ENCODE measurements at places on chromosomes 16 and 17. TPM values are rescaled to one million over a fixed set of nuclear protein-coding genes. Genes with fewer than 3 reads are reported as not detected.

GRCh38 chr17:34024386-34024785 is 230.7 kb upstream of the CCL2 start:
- no peak overlapping the region for H3K27ac ChIP-seq
- H3K27me3 ChIP-seq: no peaks in the 10 kb centered on the region
- no peak overlapping the region for H3K4me3 ChIP-seq
- H3K36me3 ChIP-seq: no peaks in the 10 kb centered on the region
- DNase-seq: no peak

DNA sequence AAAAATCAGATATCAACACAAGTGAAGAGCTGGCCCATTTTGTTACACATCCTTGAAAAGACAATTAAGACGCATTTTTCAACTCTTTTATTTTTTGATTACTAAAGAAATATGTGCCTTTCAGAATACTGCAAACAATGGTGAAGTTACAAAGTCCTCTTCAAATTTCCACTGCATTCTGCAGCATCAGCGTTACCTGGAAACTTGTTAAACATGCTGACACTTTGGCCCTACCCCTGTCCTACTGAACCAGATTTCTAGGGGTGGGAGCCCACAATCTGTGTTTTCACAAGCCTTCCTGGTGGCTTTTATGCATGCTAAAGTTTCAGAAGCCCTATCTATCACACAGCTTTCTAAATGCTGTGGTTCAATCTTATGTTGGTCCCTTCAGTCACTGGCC is 4.5 kb upstream of the CCL14 start:
- H3K36me3 ChIP-seq: no peaks in the 10 kb centered on the region
- no peak overlapping the region for H3K27ac ChIP-seq
- DNase-seq: no peak

GRCh38 chr17:72916991-72917390 is 175.5 kb downstream of the SLC39A11 start:
- no peaks in the 10 kb centered on the region for H3K4me1 ChIP-seq
- no peak overlapping the region for H3K4me3 ChIP-seq
- H3K27ac ChIP-seq: no peak overlapping the region
- no peak for DNase-seq

- no peaks in the 10 kb centered on the region for H3K27me3 ChIP-seq
- no peak overlapping the region for H3K27ac ChIP-seq
- H3K4me3 ChIP-seq: no peak overlapping the region
- H3K36me3 ChIP-seq: no peaks in the 10 kb centered on the region
- no peaks in the 10 kb centered on the region for H3K4me1 ChIP-seq
- DNase-seq: no peak
These were observed 165.7 kb downstream of the IRF8 start for GRCh38 chr16:86064431-86065250.

The MFSD6L gene
- not detected for polyA plus RNA-seq

The HIC1 gene
- polyA plus RNA-seq: 0.39 TPM

GRCh38 chr16:2180461-2180860 is 15.9 kb downstream of the CASKIN1 start:
- no peaks in the 10 kb centered on the region for H3K4me1 ChIP-seq
- no peaks in the 10 kb centered on the region for H3K36me3 ChIP-seq
- H3K4me3 ChIP-seq: no peak overlapping the region
- H3K27me3 ChIP-seq: no peaks in the 10 kb centered on the region
- DNase-seq: no peak

DNA sequence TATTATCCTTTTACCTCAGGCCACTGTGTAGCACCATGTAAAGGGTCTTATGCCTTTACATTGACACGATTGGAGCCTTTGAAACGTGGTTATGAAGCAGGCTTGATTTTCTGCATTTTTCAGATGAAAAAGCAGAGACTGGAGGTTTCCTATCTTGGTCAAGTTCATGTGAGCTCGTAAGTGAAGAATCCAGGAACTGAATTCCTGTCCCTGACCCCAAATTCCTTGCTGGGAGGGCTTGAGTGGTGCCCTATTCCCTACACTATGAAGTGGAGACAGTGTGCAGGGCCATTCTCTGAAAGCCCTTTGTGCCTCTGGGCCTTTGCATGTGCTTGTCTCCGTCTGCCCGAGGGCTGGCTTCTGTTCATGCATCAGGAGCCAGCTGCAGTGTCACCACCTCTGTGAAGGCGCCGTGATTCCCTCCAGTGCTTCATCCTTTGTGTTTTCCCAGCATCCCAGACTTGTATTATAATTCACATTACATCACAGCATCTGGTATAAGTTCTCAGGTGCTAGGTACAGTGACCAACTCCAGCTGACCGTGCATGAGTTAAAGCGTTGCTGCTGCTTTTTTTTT is 181.1 kb downstream of the SNX29 start:
- H3K4me3 ChIP-seq: no peak overlapping the region
- H3K27me3 ChIP-seq: no peaks in the 10 kb centered on the region
- H3K27ac ChIP-seq: no peak overlapping the region

DNA sequence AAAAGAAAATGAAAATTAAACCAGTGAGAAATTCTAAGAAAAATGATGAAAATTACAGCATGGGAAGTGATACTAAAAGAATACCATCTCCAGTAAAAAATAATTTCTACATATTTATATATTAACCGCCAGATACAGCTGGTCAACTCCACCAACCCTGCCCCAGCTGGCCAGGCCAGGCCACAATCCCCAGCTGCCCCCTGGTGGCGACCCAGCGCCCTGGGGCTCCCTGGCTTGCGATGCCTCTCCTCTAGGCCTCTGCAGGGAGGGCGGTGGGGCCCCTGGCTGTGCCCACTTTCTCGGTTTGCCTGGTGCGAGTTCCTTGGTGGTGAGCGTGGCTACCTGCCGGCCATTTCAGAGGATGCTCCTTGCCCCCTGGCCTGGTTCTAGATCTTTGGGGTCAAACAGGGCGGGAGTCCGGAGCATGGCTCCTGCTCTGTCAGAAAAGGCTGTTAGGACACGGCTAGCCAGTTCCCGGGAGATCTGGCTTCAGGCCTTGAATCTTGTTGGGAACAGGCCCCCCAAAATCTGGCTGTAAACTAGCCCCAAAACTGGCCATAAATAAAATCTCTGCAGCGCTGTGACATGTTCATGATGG is 14.5 kb downstream of the GLIS2 start:
- H3K27me3 ChIP-seq: no peaks in the 10 kb centered on the region
- DNase-seq: peak; percentile 59
- H3K27ac ChIP-seq: no peak overlapping the region

DNA sequence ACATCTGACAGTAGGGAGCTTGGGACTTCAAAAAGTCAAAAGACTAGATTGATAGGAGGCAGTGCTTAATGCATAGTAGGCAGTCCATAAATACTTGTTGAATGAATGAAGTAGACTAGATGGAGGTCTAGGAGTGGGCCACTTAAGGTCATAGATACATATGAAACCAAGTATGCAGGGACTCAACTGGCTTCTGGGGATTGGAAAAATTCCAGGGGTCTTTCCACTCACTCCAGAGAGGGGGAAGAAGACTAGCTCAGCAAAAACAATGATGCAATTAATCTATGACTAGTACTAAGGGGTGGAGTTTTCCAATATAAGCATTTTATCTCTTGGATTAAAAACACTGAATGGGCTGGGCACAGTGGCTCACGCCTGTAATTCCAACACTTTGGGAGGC is 298.3 kb upstream of the XYLT1 start:
- H3K27me3 ChIP-seq: no peaks in the 10 kb centered on the region
- H3K4me3 ChIP-seq: no peak overlapping the region
- DNase-seq: no peak
- no peak overlapping the region for H3K27ac ChIP-seq
- H3K36me3 ChIP-seq: no peaks in the 10 kb centered on the region
- no peaks in the 10 kb centered on the region for H3K4me1 ChIP-seq

- H3K36me3 ChIP-seq: no peaks in the 10 kb centered on the region
- H3K27me3 ChIP-seq: no peaks in the 10 kb centered on the region
- H3K4me3 ChIP-seq: no peak overlapping the region
- no peak overlapping the region for H3K27ac ChIP-seq
- peaks cover 43% of the 10 kb centered on the region for H3K4me1 ChIP-seq
These were observed 264.3 kb downstream of the CPPED1 start for GRCh38 chr16:12539185-12539929.

DNA sequence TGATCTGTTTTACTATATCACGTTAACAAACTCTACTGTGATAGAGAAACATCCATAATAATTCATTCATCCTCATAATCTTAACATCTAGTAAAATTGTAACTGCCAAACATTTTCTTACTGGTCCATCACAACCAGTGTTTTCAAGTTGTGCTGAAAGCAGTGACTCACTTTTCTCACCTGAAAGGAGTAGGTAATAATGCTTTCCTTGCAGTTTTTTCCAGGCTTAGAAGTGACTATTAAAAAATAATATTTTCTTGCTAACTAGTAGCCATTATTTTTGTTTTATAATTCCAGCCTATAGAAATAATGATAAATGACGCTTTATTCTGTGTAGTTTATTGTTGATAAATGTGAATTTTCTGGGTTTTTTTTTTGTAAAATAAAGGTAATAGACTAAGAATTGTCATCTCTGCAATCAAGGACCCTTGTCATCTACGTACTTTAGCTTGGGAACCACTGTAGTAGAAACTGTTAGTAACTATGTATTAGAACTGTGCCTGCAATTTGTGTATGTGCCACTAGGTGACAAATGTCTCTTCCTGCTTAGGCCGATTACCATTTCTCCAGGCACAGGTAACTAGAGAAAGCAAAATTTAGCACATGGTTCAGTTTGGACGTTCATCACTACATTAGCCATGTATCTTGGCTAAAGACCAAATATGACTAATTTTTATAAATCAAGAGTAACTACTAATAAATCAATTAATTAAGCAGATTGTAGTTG is 409.4 kb upstream of the ERCC4 start:
- no peaks in the 10 kb centered on the region for H3K4me1 ChIP-seq
- no peak overlapping the region for H3K4me3 ChIP-seq
- H3K27ac ChIP-seq: no peak overlapping the region
- no peaks in the 10 kb centered on the region for H3K27me3 ChIP-seq
- DNase-seq: no peak

DNA sequence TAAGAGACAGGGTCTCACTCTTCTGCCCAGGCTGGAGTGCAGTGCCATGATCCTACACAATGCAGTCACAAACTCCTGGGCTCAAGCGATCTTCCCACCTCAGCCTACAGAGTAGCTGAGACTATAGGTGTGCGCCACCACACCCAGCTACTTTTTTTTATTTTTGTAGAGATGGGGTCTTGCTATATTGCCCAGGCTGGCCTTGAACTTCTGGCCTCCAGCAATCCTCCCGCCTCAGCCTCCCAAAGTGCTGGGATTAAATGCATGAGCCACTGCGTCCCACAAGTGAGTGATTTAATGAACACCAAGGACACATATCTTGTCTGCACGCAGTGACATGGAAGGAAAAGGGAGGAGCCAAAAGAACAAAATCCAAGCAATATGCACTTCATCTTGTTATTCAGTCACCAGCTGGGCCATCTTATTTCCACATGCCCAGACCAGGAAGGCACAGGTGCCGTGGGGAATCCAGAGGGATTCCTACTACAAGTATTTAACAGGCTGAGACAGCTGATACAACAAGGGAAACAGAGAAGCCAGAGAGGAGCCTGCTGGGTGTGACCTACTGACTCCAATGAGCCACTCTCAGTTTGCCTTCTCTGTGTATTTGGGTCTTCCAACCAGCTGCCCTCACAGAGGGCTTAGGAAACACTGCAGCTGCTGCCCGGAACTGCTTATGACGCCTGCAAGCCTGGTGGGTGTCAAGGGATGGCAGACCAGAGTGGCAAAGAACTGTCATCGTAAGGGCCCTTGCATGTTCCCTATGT is 17.0 kb downstream of the LSM12 start:
- H3K36me3 ChIP-seq: peaks cover 46% of the 10 kb centered on the region
- H3K27ac ChIP-seq: no peak overlapping the region
- DNase-seq: no peak

The NPIPB2 gene
- not detected for polyA plus RNA-seq

GRCh38 chr16:12344577-12345343 is 368.2 kb downstream of the SNX29 start:
- H3K36me3 ChIP-seq: no peaks in the 10 kb centered on the region
- DNase-seq: no peak
- no peaks in the 10 kb centered on the region for H3K4me1 ChIP-seq
- H3K4me3 ChIP-seq: no peak overlapping the region

All from CD4-positive, alpha-beta memory T cell (primary cell).